ENCODE measurements at places on chromosomes 12 and 14.
A peak's percentile ranks its signal among the peaks of the same experiment; 100 is the strongest.

GRCh38 chr12:103715494-103715893 lies 125.5 kb downstream of the NT5DC3 start:
- no peak for DNase-seq

- no peak for DNase-seq
These were observed 96.2 kb upstream of the BMP4 start for GRCh38 chr14:54052696-54053385.

DNA sequence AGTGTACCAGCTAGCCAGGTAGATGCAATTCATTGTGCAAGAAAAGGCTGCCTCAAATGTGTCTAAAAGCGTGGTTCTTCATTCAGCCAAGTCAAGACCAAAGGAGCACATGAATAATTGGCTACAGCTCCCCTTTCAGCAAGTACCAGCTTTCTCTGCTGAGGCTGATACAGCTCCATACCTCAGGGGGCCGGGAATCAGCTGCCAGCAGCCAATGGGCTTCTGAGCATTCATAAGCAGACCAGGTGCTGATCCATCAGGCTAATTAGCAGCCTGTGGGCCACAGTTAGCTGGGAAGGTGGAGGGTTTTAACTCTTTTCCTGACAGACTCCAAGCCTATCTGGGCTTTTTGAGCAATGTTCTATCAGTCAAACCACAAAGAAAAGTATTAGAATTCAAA lies 264.7 kb downstream of the APAF1 start:
- DNase-seq = no peak

DNA sequence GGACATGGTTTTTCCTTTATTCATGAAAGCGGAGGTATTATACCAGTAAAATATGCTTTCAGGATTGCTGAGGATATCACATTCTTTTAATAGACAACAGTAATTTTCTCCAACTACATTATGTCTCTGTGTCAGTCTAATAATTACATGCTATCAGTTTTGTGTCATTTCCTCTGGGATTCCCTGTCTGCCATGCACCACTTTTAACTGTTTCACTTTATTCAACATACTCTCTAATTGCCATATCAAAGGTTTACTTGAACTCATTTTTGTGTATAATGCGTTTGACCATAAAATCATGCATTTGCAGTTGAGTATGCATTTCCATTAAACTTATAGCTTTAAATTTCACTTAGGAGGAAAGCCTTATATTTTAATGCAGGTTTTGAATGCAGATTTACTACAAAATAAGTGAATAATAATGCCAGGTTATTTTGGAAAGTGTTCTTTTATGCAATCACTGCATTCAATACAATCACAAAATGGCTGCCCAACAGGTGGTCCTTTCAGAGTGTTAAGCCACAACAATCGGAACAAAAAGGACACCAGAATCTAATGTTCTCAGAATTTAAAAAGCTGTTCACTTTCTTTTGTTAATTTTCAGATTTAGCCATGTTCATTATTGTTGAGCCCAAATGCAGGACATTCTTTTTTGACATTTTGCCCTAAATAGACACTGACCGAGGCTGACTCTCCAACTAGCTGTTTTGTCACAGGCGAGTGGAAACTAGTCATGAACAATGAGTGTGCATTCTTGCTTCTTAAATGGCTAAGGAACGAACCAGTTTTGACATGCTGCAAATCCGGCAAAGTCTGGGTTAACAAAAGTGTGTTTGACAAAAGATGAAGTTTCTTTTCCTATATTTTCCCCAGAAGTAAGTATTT lies 40.9 kb downstream of the MBIP start:
- DNase-seq = no peak

DNA sequence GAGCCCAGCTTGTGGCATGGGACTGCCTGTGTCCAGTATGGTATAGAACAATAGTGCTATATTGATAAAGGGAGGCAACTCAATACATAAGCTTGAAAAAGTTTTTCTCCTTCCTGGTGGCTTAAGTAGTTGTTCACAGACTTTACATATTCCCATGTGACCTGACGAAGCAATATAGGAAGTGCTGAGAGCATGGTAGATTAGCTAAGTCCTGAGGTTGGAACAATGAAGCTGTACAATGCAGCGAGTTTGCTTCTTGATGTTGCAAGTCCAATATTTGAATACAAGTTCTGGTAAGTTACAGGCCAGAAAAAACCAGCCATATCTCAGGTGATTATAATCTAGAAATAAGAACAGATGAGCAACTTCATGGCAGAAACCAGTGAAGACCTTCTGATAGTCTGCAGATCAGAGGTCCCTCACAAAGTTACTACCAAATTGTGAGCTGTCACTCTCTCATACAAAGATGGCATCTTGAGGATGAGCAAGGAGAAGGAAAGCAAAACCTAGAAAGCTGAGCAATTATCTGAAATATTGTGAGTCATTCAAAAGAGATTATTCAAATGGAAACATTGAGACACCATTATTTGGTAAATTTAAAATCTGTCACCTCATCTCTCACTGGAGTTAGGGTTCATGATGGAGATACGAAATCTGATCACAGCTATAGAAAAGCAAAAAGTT lies 72.9 kb upstream of the BTG1 start:
- DNase-seq = no peak

DNA sequence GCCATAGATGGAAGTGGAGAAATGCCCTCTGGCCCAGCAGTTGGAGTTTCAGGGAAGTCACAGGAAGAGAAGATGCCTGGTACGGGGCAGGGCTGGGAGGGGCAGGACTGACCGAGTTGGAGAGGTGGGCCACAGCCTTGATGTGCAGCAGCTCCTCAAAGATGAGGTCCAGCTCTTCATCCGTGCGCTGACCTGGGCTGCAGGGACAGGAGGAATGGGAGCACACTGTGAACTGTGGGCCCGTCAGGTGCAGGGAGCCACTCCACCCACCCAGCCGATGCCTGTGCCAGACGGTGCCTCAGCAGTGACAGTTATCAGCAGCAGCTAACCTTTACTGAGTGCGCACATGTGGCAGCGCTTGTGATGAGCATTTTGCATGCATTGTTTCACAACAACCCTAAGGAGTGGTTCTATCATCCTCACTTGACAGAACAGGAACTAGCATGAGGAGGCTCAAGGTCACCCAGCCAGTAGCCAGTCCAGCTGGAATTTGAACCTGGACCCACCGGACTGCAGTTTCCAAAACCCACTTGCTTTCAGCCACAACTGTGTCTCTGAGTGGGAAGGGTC lies 8.4 kb downstream of the RAPGEF3 start:
- DNase-seq = no peak

- DNase-seq = no peak
These were observed 9.9 kb upstream of the LYZ start for GRCh38 chr12:69338120-69338859.

GRCh38 chr12:3295646-3296408 lies 195.2 kb upstream of the PRMT8 start:
- no peak for DNase-seq

DNA sequence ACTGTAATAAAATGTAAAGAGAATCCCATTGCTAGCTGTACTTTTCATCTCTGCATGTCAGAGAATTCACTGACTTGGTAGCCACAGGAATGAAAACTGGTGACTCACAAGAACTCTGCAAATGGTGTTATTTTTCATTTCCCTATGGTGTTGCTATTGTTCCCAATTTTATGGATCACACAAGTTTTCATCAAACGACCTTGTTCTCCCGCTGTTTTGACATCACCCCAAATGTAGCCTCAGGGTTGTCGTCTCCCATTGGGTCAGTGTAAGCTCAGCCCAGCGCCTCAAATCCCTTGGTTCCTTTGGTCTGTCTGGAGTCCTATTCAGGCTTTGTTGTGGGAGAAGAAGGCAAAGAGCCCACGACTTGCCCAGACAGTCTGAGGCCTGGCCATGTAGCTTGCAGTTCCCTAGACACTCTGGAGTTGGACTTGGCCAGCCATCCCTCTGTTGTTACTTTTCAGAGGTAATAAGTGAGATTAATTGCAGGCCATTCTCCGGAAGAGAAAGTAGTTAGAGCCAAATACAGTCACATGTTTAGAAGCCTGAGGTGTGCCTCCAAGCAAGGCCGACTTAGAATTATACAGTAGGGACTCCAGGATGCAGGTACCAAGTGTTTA lies 159.2 kb downstream of the TGFB3 start:
- DNase-seq = peak; percentile 66
